ENCODE measurements at places on chromosomes 11 and 22. TPM values are rescaled to one million over a fixed set of nuclear protein-coding genes. Genes with fewer than 3 reads are reported as not detected.
A peak's percentile ranks its signal among the peaks of the same experiment; 100 is the strongest.

DNA sequence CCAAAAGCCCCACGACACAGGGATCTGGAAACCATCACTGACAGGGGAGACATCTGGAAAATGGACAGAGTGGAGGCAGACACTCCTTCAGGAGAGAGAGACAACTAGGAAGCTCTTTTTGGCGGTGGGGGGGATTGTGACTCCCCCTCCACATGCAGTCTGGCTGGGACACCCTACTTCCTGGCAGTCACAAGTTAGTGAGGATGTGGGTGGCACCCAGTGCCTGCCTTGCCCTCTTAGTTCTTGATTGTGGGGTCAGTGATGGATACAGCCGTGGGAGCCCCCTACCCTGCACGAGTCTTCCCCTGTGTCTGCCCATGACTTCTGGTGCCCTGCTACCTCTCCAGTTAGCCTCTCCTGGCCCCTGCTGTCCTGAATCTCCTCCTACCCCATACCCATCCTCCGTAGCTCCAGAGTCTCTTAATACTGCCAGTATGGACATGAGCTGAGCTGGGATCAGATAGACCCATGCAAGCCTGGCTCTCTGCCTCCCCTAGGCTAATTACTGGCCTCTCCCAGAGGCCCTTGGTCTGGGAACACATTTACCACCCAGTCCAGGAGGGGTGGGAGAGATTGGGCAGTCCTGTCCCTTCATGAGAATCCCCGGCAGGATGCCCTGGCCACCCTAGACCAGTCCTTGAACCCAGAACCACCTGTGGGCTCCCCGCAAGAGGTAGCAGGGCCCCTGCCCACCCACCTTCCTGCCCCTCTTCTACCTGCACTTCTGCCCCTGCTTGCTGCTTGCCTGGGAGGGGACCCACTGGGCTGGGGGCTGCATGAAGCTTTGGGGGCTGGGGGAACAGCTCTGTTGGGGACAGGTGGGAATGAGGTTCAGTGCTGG lies 22.8 kb downstream of the RHBDD3 start:
- no peak for DNase-seq
- peaks cover 14% of the 10 kb centered on the region for H3K27me3 ChIP-seq

- H3K4me1 ChIP-seq: peaks cover 5% of the 10 kb centered on the region
- DNase-seq: peak; percentile 37
- peaks cover 14% of the 10 kb centered on the region for H3K27me3 ChIP-seq
- H3K27ac ChIP-seq: no peak overlapping the region
- no peaks in the 10 kb centered on the region for H3K36me3 ChIP-seq
Observed at GRCh38 chr11:13183094-13183825, 94.3 kb upstream of the BMAL1 start.

- H3K27ac ChIP-seq: no peak overlapping the region
- H3K4me1 ChIP-seq: peaks cover 4% of the 10 kb centered on the region
- no peak overlapping the region for H3K4me3 ChIP-seq
- H3K36me3 ChIP-seq: peaks cover 31% of the 10 kb centered on the region
- DNase-seq: peak; percentile 84
Observed at GRCh38 chr11:107799218-107799859, 59.2 kb downstream of the SLC35F2 start.

DNA sequence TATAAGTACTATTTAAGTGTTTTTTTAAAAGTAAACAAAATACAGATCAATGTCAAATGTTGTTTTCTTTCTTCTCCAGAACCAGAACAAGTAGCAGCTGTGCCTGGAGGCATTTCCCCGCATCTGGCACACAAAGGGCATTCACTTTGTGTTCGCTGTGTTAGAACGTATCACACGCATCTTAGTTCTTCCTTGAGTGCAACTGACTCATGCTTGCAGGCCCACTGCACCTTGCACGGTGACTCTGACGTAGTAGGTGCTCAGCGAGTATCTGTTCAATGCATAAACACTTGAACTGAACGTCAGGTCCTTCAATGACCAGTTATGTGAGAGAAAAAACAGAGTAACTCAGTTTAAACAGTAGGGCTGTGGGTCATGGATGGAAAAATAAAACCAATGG lies 3.5 kb downstream of the IFT27 start:
- H3K27ac ChIP-seq: no peak overlapping the region
- H3K36me3 ChIP-seq: no peaks in the 10 kb centered on the region
- no peaks in the 10 kb centered on the region for H3K27me3 ChIP-seq

DNA sequence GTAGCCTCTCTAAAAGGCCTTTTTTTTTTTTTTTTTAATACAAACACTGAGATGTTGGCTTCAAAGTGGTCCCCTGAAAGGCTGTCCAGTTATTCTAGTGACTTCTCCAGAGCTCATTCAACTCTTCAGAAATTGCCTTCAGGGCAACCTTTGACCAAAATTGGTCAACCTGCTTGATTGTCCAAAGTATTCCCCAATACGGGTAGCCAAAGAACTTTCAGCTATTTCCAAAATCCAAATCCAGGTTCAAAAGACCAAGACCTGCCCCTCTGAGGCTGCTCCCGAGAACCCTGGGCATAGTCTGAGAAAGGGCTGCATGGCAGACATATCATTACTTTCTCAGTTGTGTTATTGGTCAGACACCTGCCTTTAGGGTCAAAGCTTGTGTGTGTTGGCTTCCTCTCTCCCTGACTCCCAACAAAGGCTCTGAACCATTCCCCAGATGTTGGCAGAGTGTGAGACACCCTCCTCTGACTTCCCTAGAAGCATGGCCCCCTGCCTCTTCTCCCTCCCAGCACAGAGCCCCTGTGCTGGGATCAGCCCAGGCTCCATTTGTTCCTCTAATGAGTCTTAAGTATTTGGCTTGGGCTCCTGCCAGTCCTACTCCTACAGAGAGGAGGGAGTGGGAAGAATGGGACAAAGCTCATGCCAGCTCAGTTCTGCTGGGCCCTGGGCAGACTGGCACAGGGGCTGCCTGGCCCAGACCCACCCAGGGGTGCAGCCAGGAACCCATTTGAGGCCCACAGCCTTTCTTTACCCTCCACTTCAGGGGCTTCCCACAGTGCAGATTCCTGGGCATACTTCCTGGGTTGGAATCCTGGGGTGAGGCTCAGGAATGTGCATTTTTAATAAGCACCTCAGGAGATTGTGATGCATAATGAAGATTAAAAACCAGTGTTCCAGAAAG lies 30.3 kb downstream of the TNKS1BP1 start:
- DNase-seq: no peak
- no peak overlapping the region for H3K4me3 ChIP-seq
- H3K36me3 ChIP-seq: peaks cover 9% of the 10 kb centered on the region
- H3K27ac ChIP-seq: no peak overlapping the region

Gene ART5
- total RNA-seq: not detected

Measured in activated CD8-positive, alpha-beta T cell treated with anti-CD3 and anti-CD28 coated beads, Interleukin-2, amount 10 ng/mL, durations not matched to agents 7 days and 5 days (primary cell).